Endothelial cell of umbilical vein (primary cell): ENCODE measurements at places on chromosomes 5 and 9.

DNA sequence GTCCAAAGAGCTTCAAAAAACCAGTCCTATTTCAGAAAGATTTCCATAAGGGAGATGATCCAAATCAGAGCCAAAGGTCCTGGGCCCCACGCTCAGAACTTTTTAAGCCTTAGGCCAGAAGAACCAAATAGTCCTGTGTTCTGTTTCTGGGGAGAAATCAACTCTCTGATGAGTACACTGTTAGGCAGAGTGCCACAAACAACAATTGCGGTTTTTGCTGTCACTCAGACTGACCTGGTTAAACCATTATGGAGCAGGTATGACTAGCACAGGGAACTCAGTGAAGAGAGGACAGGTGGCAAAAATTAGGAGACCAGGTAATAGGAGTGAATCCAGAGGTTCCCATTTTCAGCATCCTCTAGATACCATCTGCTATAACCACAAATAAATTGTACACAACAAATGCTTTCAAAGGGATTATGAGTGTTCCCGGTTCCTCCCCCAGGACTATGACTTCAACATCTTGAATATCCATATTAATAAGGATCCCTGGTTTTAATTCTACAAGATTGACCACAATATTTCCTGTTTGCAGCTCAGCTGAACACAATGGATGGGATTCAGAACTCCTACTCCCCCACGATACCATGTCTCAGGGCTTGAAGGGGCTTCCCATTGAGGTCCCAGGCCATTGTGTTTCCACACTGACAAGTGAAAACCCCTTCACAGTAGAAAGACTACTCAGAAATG is 52.1 kb upstream of the FREM1 start:
- no peak for DNase-seq

- DNase-seq, result no peak
Observed at GRCh38 chr5:80269991-80270438, 14.2 kb upstream of the SERINC5 start.

DNA sequence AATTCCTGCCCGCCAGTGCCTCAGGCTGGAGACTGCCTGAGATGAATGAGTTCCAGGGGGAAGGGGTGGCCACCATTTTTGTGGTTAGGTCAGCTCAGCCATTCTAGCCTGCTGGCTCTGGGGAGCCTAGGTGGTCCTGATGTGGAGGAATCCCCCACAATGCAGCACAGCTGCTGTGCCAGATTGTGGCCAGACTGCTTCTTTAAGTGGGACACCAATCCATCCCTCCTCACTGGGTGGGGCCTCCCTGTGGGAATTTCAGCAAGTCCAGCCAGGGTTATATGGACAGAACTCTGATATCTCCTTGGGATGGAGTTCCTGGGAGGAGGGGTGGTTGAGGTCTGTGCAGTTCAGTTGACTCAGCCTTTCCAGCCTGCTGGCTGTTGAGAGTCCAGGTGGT is 51.2 kb upstream of the DAP start:
- no peak for DNase-seq

GRCh38 chr5:62692946-62693713 is 114.5 kb downstream of the LRRC70 start:
- DNase-seq, result no peak

- no peak for DNase-seq
Observed at GRCh38 chr5:123928401-123928800, 416.4 kb downstream of the CSNK1G3 start.

- DNase-seq, result peak; percentile 87
Observed at GRCh38 chr9:76321195-76321828, 72.9 kb downstream of the RFK start.

DNA sequence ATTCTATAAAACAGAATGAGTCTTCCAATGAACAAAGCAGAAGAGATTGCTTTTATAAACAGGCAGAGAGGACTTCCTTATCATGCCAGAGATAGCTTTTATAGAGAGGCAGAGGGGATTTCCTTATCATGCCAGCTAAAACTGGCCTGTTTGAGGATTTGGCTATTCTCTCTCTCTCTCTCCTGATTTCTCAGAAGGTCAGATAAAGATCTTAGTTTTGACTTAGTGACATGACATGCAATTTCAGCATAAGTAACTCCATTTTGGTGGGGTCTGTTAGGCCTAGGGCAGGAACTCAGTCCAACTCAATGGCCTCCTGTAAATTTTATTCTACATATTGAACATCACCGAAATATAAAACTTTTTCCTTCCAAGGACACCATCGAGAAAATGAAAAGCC is 31.5 kb upstream of the DENND4C start:
- no peak for DNase-seq

GRCh38 chr9:10443181-10443867 is 169.5 kb downstream of the PTPRD start:
- no peak for DNase-seq

GRCh38 chr5:66306105-66306843 is 162.2 kb downstream of the SREK1 start:
- DNase-seq, result peak; percentile 72

DNA sequence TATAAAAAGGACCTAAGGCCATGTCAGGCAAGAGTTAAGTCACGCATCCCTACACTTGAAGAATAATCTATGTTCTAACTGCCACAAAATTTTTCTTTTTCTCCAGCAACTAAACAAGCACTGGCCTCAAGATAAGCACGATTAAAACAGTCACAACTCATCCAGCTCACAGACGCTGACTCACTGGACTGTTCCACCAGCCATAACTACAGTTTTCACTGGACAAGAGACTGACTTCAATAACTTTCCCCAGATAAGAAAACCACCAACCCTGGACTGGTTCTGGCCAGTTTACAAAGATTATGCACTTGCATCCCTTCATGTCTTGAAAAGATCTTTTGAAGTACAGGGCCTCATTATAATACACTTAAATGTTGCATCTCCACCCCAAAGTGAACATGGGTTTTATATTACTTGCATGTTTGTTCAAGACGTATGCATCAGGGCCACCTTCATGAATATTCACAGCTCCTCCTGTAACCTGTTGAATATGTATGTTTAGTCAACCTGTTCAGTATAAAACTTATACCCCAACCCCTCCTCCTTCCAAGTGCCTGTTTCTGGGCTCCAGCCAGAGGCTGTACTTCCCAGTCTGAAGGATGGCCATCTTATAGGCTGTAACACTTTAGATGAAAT is 129.3 kb upstream of the EPB41L4A start:
- DNase-seq, result peak; percentile 22

DNA sequence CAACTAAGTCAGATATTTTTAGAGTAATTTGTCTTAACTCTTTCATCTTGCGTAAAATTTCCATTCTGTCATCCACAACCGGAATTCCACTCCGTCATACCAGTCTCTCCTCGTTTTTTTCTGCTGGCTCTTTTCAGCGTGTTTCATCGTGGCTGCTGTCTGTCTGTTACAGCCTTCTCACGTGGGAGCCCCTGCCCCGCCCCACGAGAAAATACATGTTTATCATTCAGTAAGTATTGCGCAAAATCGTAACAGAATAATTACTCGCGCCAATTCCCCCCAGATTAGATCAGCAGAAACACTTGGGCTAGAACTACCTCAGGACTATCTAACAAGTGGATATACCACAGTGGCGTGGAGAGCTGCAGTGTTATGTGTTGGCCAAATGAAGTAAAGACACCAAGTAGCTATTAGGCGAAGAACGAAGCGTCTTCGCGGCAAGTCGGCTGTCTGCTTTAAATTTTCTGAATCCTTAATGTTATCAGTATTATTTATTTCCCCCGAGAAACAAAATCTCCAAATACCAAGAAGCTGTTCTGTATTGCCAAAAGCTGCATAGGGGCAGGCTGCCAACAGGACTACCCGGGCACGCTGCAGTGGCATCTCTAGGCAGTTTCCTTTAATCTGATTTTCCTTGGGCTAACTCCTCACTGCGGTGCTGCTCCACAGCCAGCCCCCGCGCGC is 566 bp upstream of the FOCAD start:
- peak; percentile 82 for DNase-seq

- DNase-seq, result no peak
Observed at GRCh38 chr9:99713838-99714306, 107.8 kb upstream of the NR4A3 start.

- DNase-seq, result peak; percentile 24
Observed at GRCh38 chr9:122988920-122989621, 44.4 kb upstream of the GPR21 start.

DNA sequence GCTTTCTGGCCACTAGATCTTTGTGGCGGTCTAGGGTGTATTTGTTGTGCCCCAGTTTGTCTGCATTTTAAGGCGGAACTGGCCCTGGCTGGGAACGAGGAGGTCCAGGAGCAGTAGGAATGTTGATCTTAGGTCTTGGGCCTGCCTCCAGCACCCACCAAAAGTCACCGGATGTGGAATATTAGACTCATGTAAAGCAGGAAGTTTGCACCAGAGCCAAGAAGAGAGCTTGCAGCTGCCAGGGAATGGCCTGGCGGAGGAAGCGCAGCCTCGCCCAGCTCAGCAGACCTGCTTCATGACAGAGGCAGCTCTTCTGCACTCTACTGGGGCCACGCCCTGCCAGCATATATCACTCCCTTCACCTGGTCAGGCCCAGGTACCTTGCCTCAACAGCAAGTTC is 3.3 kb downstream of the GPX3 start:
- peak; percentile 81 for DNase-seq

- DNase-seq, result peak; percentile 79
Observed at GRCh38 chr5:93503598-93504067, 77.4 kb downstream of the NR2F1-AS1 start.

GRCh38 chr5:75052192-75053053 is at the start of gene GCNT4:
TSS of gene GCNT4 (minus strand) at chr5:75052558. CDS start at chr5:75030037, 22,521 bp downstream.
- peak; percentile 13 for DNase-seq

- peak; percentile 6 for DNase-seq
Observed at GRCh38 chr5:123157791-123158581, 68.9 kb downstream of the PRDM6 start.

GRCh38 chr5:145539201-145539600 is 295.9 kb downstream of the PRELID2 start:
- DNase-seq, result no peak

DNA sequence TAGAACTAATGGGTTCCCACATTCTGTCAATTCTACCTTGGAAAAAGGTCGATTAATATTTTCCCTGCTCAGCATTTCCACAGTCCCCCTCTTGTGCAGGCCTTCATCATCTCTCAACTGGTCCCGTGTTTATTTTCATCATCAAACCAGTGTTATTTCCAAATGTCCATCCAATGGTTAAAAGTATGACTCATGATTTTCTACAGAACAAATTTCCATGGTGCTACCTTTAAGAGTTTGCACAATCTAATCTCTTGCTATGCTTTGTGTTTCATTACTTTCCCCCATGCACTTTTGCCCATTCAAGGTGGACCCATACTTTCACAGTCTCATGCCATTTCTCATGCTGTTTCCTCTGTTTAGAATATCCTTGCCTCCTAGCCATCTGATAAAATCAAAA is 143.7 kb downstream of the CCDC192 start:
- no peak for DNase-seq

DNA sequence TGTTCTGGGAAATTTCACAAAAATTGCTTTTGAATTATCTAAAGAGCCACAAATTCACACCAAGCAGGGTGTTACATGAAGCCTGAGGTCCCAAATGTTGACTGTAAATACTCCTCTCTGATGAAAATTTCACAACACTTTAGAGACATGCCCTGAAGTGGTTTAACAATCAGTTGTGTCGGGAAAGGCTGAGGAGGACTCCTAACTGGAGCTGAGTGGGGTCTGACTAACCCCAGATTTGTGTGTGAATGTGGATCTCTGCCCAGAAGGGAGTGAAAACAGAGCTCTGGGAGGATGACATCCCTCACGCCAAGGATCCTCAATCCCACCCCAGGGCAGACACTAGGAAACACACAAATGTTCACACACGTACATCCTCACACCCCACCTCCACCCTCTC is 31.1 kb upstream of the GRXCR2 start:
- no peak for DNase-seq

DNA sequence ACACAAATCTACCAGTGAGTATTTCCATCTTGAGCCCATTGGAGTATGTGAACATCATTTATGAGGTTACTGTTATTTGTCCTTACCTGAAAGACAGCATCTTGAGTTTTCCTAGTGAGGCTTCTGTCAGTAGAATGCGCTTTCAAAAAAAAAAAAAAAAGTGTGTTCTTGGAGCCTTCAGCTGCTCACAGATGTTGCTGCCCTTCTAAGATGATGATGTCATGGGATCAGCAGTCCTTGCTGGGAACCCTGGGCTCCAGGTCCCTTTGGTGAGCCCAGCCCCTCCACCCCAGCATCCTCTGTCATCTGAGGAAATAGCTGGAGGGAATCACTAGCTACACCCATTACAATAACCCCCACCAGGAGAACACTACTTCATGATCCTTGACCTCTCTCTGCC is 83.3 kb downstream of the ATPSCKMT start:
- DNase-seq, result no peak

DNA sequence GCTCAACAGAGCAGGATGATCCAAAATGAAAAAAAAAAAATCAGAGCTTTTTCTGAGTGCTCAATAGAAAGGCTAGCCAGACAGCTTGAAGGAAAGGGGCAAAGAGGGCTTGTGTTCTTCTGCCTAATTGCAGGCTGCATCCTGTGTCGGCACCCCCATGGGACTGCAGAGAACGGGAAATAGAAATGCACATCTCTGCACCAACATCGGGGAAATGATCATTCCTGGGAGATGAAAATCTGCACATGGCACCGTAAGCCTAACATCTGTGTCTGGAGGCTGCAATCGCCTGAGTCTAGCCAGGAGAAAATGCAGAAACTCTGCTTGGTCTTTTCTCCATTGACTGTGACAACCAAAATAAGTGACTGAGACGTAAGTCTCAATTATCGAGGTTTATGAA is 243.9 kb downstream of the ICE1 start:
- DNase-seq, result no peak

GRCh38 chr9:89065921-89066320 is 74.7 kb downstream of the S1PR3 start:
- no peak for DNase-seq

DNA sequence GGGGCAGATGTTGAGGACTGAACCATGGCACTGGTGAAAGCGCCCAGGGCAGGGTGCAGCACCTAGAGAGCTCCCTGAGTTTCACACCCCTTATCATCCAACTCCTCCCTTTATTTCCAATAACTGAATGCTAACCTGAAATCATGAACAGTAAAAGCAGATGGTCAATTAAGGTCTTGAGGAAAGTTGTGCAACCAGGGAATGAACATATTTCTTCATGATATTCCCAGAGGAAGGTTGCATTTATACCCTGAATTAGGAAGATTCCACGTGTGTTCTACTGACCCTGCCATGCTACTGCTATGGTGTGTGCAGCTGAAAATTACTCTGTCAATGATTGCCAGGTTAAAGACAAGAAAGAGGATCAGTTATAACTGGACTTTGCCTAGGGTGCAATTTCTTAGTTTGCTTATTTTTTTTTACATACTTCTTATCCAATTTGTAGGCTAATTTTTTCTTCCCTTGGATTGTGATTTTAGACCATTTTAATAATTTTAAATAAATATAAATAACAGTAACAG is 319.8 kb downstream of the SEMA5A start:
- no peak for DNase-seq

- peak; percentile 46 for DNase-seq
Observed at GRCh38 chr9:135602789-135603481, 36.4 kb downstream of the GLT6D1 start.

- DNase-seq, result no peak
Observed at GRCh38 chr9:21357479-21358460, 7.1 kb upstream of the IFNA6 start.

- DNase-seq, result no peak
Observed at GRCh38 chr9:82560457-82560904, 502.5 kb downstream of the RASEF start.
